ENCODE measurements at places on chromosomes 2 and 18.

GRCh38 chr2:186724736-186725135, 30.9 kb downstream of the FAM171B start:
- no peak for DNase-seq

- DNase-seq: no peak
Observed at GRCh38 chr2:239690651-239691631, 290.1 kb upstream of the HDAC4 start.

GRCh38 chr2:51441786-51442185, 409.9 kb upstream of the NRXN1 start:
- no peak for DNase-seq

DNA sequence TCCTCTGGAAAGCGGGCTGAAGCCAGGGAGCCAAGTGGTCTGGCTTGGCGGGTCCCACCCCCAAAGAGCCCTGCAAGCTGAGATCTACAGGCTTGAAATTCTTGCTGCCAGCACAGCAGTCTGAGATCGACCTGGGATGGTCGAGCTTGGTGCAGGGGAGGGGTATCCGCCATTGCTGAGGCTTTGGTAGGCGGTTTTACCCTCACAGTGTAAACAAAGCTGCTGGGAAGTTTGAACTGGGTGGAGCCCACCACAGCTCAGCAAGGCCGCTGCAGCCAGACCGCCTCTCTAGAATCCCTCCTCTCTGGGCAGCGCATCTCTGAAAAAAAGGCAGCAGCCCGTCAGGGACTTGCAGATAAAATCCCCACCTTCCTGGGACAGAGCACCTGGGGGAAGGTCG, 12.6 kb upstream of the FLACC1 start:
- DNase-seq: no peak

GRCh38 chr2:52879561-52879960, 888.0 kb upstream of the CHAC2 start:
- no peak for DNase-seq

GRCh38 chr2:108825254-108825653, 38.7 kb downstream of the CCDC138 start:
- no peak for DNase-seq

Data from left ventricle myocardium superior (tissue), 1 donor.